ENCODE measurements at places on chromosomes 7 and 10. TPM values are rescaled to one million over a fixed set of nuclear protein-coding genes. Genes with fewer than 3 reads are reported as not detected.

The CYP26C1 gene
- 0.77 TPM for total RNA-seq

GRCh38 chr10:49012603-49013002 lies 73.0 kb upstream of the LRRC18 start:
- no peaks in the 10 kb centered on the region for H3K27me3 ChIP-seq
- H3K27ac ChIP-seq = no peak overlapping the region
- H3K36me3 ChIP-seq = no peaks in the 10 kb centered on the region
- H3K4me3 ChIP-seq = no peak overlapping the region

- no peaks in the 10 kb centered on the region for H3K27me3 ChIP-seq
- DNase-seq = no peak
- no peak overlapping the region for H3K4me3 ChIP-seq
- H3K36me3 ChIP-seq = no peaks in the 10 kb centered on the region
- no peaks in the 10 kb centered on the region for H3K4me1 ChIP-seq
Observed at GRCh38 chr7:87448388-87448787, 27.1 kb downstream of the ABCB4 start.

DNA sequence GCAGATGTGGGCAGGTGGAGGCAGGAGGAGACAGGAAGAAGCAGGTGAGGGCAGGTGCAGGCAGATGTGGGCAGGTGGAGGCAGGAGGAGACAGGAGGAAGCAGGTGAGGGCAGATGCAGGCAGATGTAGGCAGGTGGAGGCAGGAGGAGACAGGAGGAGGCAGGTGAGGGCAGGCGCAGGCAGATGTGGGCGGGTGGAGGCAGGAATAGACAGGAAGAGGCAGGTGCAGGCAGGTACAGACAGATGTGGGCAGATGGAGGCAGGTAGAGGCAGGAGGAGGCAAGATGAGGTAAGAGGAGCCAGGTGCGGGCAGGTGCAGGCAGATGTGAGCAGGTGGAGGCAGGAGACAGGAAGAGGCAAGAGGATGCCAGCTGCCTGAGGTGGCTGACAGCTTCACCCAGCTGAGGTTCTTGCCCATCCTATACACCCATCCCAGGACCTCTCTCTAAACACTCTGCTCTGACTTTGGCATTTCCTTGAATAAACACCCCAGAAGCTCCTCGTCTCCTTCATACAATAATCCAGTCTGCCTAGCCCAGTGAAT lies 33.0 kb downstream of the PTPRE start:
- peaks cover 11% of the 10 kb centered on the region for H3K4me1 ChIP-seq
- no peaks in the 10 kb centered on the region for H3K36me3 ChIP-seq
- no peak overlapping the region for H3K27ac ChIP-seq
- DNase-seq = no peak

- no peak overlapping the region for H3K27ac ChIP-seq
- no peak overlapping the region for H3K4me3 ChIP-seq
- no peaks in the 10 kb centered on the region for H3K36me3 ChIP-seq
- peaks cover 3% of the 10 kb centered on the region for H3K4me1 ChIP-seq
Observed at GRCh38 chr10:50544857-50545429, 78.8 kb downstream of the SGMS1 start.

DNA sequence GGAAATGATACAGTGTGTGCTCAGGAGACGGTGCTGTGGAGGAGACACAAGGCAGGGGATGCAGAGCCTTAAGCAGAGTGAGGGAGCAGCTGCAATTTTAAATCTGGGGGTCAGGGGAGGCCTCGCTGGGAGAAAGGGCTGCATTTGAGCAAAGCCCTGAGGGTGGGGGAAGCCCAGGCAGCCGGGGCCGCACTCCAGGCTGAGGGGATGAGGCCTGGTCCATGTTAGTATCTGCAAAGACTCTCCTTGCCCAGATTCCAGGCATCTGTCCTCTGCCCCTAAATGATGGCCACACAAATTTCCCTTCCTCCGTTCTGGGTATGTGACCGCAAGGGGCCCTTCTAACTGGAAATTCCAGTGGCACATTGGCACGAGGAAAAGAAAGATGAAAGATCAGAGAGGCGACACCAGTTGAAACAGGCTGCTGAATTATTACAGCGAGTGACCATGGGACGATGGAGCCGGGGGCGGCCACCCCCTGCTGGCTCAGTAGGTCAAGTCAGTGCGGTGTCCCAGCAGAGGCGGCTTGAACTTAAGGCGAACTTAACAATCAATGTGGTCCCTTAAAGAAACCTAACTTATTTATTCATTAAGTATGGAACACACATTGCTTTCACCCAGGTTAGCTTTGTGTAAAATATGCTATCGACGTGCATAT lies 62.3 kb upstream of the KAT6B start:
- H3K4me1 ChIP-seq = no peaks in the 10 kb centered on the region
- no peaks in the 10 kb centered on the region for H3K36me3 ChIP-seq
- H3K27ac ChIP-seq = no peak overlapping the region
- DNase-seq = no peak
- H3K27me3 ChIP-seq = no peaks in the 10 kb centered on the region
- H3K4me3 ChIP-seq = no peak overlapping the region

DNA sequence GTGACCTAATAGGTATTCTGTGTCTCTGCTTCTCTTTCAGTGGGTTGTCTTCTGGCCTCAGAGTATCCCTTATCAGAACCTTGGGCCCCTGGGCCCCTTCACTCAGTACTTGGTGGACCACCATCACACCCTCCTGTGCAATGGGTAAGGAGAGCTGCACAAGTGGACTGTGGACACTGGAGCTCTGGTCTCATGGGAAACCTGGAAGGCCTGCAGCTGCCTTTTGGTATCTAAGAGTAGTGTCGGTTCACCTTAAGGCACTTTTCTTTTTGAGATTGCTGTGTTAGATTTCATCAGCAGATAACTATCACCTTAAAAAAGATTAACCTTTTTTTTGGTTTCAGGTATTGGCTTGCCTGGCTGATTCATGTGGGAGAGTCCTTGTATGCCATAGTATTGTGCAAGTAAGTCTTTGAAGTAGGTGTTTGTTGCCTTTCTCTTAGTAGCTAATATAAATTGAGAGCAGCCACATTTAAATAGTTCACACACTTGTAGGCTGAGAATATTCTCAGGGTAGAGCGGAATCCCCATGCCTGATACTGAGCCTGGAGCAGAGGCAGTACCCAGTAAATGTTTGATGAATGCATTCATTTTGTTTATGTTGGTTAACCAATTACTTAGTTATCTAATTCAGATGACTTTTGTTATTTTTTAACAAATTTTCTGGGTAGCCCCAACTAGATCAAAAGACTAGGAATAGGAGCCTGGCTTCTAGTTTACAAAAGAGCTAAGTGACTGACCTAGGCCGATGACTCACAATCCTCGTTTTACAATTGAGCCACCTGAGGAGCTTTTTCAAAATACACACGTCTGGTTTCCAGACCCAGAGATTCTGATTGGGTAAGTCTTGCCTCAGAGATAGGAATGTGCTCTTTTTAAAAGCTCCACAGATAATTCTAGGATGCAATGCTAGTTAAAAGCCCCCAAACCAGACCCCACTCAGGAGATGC lies 3.6 kb downstream of the TMEM254 start:
- H3K36me3 ChIP-seq = no peaks in the 10 kb centered on the region
- H3K4me3 ChIP-seq = no peak overlapping the region
- H3K27ac ChIP-seq = no peak overlapping the region
- H3K4me1 ChIP-seq = peaks cover 5% of the 10 kb centered on the region
- no peaks in the 10 kb centered on the region for H3K27me3 ChIP-seq

GRCh38 chr7:106775975-106776607 lies 89.0 kb upstream of the PIK3CG start:
- H3K4me3 ChIP-seq = no peak overlapping the region
- H3K4me1 ChIP-seq = no peaks in the 10 kb centered on the region
- no peak overlapping the region for H3K27ac ChIP-seq
- no peak for DNase-seq

The LIPJ gene
- total RNA-seq = not detected

The ST8SIA6 gene
- total RNA-seq = 4.0 TPM
